ENCODE measurements at places on chromosomes 2 and 18.

GRCh38 chr2:240639566-240639965 is 14.3 kb downstream of the GPR35 start:
- DNase-seq, result no peak

DNA sequence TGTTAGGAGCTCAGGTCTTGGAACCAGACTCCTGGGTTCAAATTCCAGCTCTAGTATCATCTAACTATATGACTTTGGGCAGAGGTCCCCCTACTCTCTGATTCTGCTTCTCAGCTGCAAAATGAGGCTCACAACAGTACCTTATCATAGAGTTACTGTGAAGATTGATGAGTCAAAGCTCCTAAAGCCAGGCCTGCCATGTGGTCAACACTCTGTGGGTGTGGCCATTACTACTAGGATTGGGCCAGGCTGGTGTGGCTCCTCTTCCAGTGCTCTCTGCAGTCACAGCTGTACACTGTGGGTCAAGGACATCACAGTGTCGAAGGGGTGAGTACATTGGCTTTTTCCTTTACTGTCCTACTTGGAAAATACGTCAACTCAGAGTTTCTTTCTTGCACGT is 22.6 kb downstream of the CAPN13 start:
- no peak for DNase-seq

- no peak for DNase-seq
Observed at GRCh38 chr2:100831158-100831750, 11.3 kb downstream of the NPAS2 start.

DNA sequence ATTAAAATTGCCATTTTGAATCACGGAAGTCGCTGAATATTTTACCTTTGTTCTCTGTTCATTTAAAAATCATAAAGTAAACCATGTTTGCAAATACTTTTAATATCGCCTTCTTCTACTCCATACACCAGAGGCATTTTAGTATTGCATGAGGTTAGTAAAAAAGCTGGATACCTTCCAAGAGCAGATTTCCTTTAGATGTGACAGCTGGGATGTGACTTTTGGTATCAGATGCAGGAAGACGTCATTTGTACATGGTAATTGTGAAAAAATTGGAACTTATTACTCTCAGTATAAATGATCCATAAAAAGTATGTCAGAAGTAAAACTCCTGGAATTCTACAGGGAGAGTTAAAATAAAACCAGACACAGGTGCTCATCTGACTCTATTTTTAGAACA is 89.5 kb downstream of the SLC4A10 start:
- DNase-seq, result peak; percentile 56

DNA sequence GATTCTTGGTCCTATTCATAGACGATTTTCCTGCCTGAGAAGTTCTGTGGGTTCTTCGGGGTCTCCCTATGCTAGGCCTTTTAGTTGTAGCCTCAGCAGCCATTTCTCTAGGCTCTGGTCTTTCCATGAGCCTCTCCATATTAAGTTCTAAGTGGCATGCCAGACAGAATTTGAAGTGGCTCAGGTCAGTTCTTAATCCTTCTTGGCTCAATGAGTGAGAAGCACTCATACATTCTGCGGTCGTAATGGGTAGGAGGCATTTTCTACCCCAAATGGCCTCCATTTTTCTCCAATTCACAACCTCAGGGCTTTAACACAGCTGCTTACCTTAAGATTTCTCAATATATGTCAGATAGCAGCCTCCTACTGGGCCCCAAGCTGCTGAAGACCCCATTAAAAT is 405.3 kb upstream of the GALNT5 start:
- DNase-seq, result no peak

- DNase-seq, result peak; percentile 77
Observed at GRCh38 chr2:183950673-183951072, 647.7 kb upstream of the ZNF804A start.

DNA sequence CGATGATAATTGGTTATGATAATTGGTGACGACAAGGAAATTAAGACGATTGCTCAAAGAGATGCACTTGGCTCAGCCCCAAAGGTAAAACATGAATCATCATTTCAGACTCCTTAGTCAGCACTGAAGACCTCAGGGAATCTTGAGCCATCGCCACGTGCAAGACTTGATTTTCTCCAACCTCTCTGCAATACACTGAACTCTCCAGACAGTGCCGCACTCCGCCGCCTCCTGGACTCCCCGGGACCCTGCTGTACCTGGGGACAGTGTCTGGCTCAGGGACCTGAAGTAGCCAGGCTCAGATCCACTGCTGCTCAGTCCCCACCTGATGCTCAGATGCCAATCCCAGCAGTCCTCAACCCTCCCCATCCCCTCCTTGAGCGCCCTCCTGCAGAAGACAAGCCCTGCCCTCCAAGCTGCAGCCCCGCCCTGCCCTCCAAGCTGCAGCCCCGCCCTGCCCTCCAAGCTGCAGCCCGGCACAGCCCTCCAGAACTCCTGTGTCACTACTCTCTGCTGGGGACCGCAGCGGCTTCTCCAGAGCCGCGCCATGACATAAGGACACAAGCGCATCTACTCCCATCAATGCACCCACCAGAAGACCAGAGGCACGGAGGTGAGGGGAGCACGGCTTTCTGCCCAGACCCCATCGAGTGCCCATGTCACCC is 1.1 kb downstream of the TMEM18 start:
- peak; percentile 68 for DNase-seq

GRCh38 chr2:218873359-218874194 is 7.1 kb upstream of the WNT10A start:
- no peak for DNase-seq
